Small intestine (tissue), 16 donors: ENCODE measurements at places on chromosomes 13 and 19. TPM values are rescaled to one million over a fixed set of nuclear protein-coding genes. Genes with fewer than 3 reads are reported as not detected.

DNA sequence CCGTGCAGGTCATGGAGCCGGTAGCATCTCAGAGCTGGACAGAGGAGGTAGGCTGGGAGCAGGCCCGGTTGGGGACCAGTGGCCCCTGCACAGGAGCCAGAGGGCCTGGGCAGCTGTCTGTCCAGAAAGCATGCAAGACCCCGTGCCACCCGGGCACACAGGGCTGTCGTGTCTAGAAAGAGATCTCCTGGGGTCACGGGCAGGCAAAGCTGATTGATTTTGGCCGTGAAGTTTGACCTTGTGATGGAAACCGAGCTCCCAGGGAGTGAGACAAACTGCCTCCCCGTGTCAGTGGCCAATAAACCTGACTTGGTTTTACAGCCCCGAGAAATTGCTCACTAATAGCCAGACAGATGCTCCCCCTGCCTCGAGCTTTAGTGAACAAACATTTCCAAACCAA lies 98.8 kb downstream of the KDM4B start:
- no peaks in the 10 kb centered on the region for H3K4me1 ChIP-seq
- H3K27ac ChIP-seq = no peak overlapping the region
- no peaks in the 10 kb centered on the region for H3K27me3 ChIP-seq
- peak; percentile 20 for DNase-seq
- H3K36me3 ChIP-seq = peaks cover 53% of the 10 kb centered on the region

- no peak within 1 kb of the TSS for H3K27ac ChIP-seq
- H3K4me3 ChIP-seq = no peak within 1 kb of the TSS
- H3K27me3 ChIP-seq = no peaks in the 10 kb centered on the region
- DNase-seq = no peak
These were observed at the start of gene SIGLECL1 for GRCh38 chr19:51250786-51251467. SIGLECL1 (plus strand) TSS chr19:51251080; CDS start chr19:51264073, 12,993 bp downstream.

GRCh38 chr13:106455777-106456176 lies 79.7 kb downstream of the EFNB2 start:
- no peaks in the 10 kb centered on the region for H3K36me3 ChIP-seq
- H3K4me3 ChIP-seq = no peak overlapping the region
- no peak overlapping the region for H3K27ac ChIP-seq
- DNase-seq = no peak
- no peaks in the 10 kb centered on the region for H3K27me3 ChIP-seq

DNA sequence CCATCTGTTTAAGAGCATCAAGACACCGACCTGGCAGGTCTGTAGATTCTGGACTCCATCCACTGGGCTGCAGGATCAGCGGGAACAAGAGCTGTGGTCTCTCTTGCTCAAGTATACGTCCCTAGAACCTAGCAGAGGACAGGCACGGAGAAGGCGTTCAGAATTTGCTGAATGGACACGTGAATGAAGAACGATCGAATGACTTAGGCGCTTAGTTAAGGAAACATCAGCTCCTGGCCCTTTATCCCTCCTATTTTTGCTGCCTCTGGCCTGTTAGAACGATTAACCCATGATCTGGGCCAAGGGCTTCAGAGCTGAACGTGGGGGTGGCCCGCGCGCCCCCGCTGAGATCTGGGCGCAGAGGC lies 953 bp downstream of the DZIP1 start:
- peaks cover 15% of the 10 kb centered on the region for H3K4me1 ChIP-seq
- H3K27ac ChIP-seq = peak overlapping the region; percentile 32
- H3K4me3 ChIP-seq = no peak overlapping the region
- no peak for DNase-seq

DNA sequence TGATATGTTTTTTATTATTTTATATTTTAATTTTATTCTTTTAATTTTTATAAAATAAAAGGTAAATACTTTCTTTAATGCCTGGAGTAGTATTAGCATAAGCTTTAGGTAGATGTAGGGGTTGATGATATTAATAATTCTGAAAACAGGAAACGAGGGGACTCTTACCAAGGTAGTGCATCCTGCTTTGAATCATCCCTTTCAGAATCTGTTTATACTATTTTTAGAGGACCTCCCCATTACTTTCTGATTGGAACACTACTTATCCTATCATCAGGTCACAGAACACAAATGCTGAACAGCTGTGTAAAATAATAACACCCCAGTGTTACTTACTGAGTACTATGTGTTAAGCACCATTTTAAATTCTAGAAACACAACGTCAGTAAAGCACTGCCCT lies 27.3 kb downstream of the COG6 start:
- H3K4me3 ChIP-seq = no peak overlapping the region
- no peaks in the 10 kb centered on the region for H3K27me3 ChIP-seq
- DNase-seq = no peak

DNA sequence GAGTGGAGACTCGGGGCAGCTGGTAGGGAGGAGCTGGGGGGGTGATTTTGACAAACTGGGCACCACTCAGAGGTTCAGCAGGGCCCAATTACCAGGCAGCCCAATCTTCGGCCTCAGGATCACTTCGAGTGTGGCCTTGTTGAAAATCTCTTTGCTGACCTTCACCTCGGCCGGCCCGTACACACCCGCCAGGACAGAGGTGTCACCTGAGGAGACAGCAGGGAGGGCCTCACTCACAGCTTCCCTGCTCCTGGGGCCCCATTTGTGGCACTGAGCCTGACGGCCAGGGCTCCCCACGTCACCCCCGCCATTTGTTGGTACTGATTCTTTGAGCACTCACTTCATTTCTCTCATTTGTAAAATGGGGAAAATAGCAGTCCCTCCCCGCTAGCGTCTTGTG lies 4.4 kb downstream of the EXOSC5 start:
- no peaks in the 10 kb centered on the region for H3K27me3 ChIP-seq
- H3K36me3 ChIP-seq = peaks cover 2% of the 10 kb centered on the region
- no peak overlapping the region for H3K27ac ChIP-seq
- H3K4me1 ChIP-seq = no peaks in the 10 kb centered on the region
- no peak overlapping the region for H3K4me3 ChIP-seq
- DNase-seq = no peak

- peaks cover 51% of the 10 kb centered on the region for H3K4me1 ChIP-seq
- no peaks in the 10 kb centered on the region for H3K27me3 ChIP-seq
- no peaks in the 10 kb centered on the region for H3K36me3 ChIP-seq
- DNase-seq = peak; percentile 50
These were observed 4.2 kb downstream of the SSBP4 start for GRCh38 chr19:18423258-18424020.

DNA sequence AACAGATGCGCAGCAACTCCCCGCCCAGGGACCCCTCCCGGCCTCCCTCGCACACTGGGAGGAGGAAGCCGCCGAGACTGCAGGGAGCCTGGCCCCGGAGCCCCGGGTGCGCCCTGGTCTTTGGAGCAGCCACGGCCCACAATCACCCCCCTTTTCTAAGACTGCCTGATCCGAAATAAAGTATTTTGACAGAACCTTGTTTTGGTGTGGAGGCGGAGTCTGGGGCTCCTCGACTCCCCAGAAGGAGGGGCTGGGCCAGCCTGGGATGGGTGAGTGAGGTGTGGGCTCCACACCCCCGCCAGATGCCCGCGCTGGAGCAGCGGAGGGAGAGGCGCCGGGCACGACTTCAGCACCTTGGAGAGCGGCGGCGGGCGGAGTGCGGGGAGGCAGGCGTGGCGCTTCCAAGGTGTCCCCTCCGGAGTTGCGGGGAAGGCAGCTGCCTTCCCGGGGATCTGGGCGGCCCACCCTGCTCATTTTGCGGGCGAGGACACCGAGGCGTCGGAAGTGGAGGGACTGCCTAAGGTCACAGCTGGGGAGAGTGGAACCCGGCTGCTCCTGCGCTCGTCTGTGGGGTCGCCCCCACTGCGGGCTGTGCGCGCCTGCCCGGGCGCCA lies 9.4 kb downstream of the SIRT6 start:
- no peaks in the 10 kb centered on the region for H3K27me3 ChIP-seq
- no peak overlapping the region for H3K27ac ChIP-seq
- peaks cover 2% of the 10 kb centered on the region for H3K36me3 ChIP-seq
- H3K4me3 ChIP-seq = no peak overlapping the region

DNA sequence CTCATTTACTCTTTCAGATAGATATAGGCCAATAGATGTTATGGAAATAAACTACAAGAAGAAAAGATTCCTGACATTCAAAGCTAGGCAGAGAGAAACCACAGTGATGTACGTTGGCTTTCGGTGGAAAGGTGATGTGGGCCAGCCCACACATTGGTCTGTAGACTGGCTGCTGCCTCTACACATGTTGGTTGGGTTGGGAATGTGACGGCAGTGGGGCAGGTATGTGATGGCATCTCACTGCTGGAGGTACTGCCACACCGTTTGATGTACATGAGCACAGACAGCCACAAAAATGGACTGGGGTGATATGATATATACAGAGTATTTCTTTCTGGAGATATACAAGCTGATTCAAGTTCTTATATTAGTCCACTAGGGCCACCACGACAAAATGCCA lies 69.4 kb downstream of the C13orf42 start:
- DNase-seq = no peak
- no peak overlapping the region for H3K27ac ChIP-seq
- H3K36me3 ChIP-seq = no peaks in the 10 kb centered on the region
- no peak overlapping the region for H3K4me3 ChIP-seq
- no peaks in the 10 kb centered on the region for H3K27me3 ChIP-seq
- no peaks in the 10 kb centered on the region for H3K4me1 ChIP-seq

DNA sequence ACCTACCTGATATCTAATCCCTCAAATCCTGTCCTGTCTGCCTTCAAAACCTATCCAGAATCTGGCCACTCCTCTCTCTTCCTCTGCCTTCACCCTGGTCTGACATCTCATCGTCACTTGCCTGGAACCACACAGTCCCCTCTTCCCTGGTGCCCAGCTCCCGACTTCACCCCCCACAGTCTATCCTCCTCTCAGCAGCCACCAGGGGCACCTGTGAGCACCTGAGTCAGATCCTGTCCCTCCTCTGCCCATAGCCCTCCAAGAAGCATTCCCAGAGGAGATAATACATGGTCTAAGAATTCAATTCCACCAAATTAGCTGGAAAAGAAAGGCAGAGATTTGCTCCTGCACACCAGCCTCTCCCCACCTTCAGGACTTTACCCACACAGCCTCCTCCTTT lies 48.9 kb downstream of the ZNRF4 start:
- H3K36me3 ChIP-seq = no peaks in the 10 kb centered on the region
- no peak overlapping the region for H3K4me3 ChIP-seq
- no peaks in the 10 kb centered on the region for H3K4me1 ChIP-seq
- no peak for DNase-seq
- no peak overlapping the region for H3K27ac ChIP-seq
- peaks cover 6% of the 10 kb centered on the region for H3K27me3 ChIP-seq

DNA sequence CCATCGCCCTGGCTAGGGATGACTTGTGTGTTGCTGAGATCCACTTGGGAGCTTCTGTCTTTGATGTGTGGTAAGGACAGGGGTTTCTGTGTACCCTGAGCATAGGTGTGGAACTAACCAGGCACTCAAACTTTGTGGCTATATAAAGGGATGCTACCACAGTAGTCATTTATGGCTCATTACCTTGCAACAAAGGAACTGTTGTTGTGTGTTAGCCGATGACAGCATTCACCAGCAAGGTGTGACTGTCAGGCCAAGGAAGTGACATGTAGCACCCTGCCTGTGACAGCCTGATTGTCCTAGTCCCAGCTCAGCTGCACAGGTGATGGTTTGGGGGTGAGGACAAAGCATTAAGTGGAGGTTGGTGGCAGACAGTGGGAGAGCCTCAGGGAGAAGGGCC lies 73.6 kb downstream of the COG3 start:
- H3K4me1 ChIP-seq = no peaks in the 10 kb centered on the region
- H3K27ac ChIP-seq = no peak overlapping the region
- no peak overlapping the region for H3K4me3 ChIP-seq
- peaks cover 11% of the 10 kb centered on the region for H3K36me3 ChIP-seq

- H3K36me3 ChIP-seq = no peaks in the 10 kb centered on the region
- no peaks in the 10 kb centered on the region for H3K27me3 ChIP-seq
- peak within 1 kb of the TSS; percentile 58 for H3K4me3 ChIP-seq
- H3K4me1 ChIP-seq = no peaks in the 10 kb centered on the region
- DNase-seq = peak; percentile 84
- H3K27ac ChIP-seq = peak within 1 kb of the TSS; percentile 89
These were observed at the start of gene RASA3 for GRCh38 chr13:114132419-114133121. RASA3 (minus strand) TSS chr13:114132623; CDS start chr13:114132489, 134 bp downstream.

DNA sequence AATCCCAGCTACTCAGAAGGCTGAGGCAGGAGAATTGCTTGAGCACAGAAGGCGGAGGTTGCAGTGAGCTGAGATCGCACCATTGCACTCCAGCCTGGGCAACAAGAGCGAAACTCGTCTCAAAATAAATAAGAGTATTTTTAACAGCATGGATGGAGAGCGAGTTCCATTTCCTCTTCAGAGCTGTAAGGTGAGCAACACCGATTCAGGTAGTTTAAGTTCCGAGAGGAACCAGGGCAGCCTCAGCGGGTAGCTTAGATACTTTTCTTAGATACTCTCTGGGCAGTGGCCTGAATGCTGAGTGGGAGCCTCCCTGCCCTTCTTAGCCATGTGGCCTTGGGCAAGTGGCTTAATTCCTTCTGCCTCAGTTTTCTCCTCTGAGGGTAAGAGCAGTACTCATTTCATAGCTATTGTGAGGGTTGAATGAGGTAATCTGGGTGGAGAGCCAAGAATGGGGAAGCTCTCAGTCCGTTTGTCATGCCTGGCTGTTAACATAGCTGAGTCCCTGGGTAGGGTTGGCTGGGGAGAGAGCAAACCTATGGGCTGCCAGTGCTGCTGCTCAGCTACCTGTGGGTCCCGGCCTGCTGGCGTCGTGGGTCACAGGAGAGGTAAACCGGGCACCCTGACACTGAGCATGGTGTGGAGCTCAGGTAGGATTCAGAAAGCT lies 4.1 kb downstream of the ATP11A start:
- no peaks in the 10 kb centered on the region for H3K27me3 ChIP-seq
- H3K4me1 ChIP-seq = peaks cover 5% of the 10 kb centered on the region
- H3K36me3 ChIP-seq = no peaks in the 10 kb centered on the region
- no peak overlapping the region for H3K4me3 ChIP-seq
- no peak for DNase-seq
- H3K27ac ChIP-seq = no peak overlapping the region

DNA sequence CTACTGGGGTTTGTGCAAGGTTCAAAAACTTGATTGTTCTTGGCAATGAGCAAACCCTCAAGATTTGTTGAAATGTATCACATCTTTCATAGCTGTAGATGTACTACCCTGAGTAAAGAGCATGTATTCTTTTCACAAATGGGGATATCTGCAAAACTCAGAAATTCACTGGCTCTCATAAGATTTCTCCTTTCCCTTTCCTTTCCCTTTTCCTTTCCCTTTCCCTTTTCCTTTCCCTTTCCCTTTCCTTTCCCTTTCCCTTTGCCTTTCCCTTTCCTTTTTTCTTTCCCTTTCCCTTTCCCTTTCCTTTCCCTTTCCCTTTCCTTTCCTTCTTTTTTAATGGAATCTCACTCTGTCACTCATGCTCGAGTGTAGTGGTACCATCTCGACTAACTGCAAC lies 69.1 kb downstream of the FNDC3A start:
- H3K36me3 ChIP-seq = peaks cover 6% of the 10 kb centered on the region
- no peak for DNase-seq
- no peak overlapping the region for H3K4me3 ChIP-seq
- H3K27ac ChIP-seq = no peak overlapping the region
- H3K27me3 ChIP-seq = no peaks in the 10 kb centered on the region

The PTH2 gene
- not detected for polyA plus RNA-seq

The DACT3 gene
- polyA plus RNA-seq = not detected

The GRIK5 gene
- polyA plus RNA-seq = not detected

The ZNF665 gene
- polyA plus RNA-seq = 2.7 TPM

The FXYD3 gene
- 117 TPM for polyA plus RNA-seq

The APC2 gene
- not detected for polyA plus RNA-seq

The TRPC4 gene
- polyA plus RNA-seq = not detected
